ENCODE measurements at places on chromosomes 1 and 21. TPM values are rescaled to one million over a fixed set of nuclear protein-coding genes. Genes with fewer than 3 reads are reported as not detected.

GRCh38 chr21:18350216-18350615 lies 53.4 kb downstream of the TMPRSS15 start:
- DNase-seq, result no peak

- no peak for DNase-seq
Observed at GRCh38 chr1:23079025-23079424, 59.8 kb downstream of the KDM1A start.

- DNase-seq, result no peak
Observed at GRCh38 chr1:33781652-33782051, 82.2 kb upstream of the HMGB4 start.

GRCh38 chr1:224747578-224747977 lies 131.5 kb downstream of the CNIH3 start:
- DNase-seq, result no peak

- DNase-seq, result no peak
Observed at GRCh38 chr21:44865561-44866280, 7.8 kb downstream of the PTTG1IP start.

DNA sequence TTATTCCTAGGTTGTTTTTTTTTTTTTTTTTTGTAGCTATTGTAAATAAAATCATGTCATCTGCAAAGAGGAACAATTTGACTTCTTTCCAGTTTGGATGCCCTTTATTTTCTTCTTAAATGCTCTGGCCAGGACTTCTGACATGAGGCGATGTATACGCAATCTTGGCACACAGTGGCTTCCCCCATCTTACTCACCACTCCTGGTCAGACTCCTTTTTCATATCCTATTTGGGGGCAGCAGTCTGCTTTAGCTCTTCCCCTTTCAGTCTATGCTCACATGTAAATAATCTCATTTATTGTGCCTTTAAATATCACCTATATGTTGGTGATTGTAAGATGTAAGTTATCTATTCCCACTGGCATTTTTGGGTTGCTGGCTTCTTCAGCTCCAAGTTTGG lies 56.1 kb downstream of the SLAMF6 start:
- no peak for DNase-seq

GRCh38 chr1:16155537-16156410 lies at the start of gene EPHA2:
EPHA2 (minus strand) TSS chr1:16156069; CDS start chr1:16155932, 137 bp downstream.
- peak; percentile 96 for DNase-seq

DNA sequence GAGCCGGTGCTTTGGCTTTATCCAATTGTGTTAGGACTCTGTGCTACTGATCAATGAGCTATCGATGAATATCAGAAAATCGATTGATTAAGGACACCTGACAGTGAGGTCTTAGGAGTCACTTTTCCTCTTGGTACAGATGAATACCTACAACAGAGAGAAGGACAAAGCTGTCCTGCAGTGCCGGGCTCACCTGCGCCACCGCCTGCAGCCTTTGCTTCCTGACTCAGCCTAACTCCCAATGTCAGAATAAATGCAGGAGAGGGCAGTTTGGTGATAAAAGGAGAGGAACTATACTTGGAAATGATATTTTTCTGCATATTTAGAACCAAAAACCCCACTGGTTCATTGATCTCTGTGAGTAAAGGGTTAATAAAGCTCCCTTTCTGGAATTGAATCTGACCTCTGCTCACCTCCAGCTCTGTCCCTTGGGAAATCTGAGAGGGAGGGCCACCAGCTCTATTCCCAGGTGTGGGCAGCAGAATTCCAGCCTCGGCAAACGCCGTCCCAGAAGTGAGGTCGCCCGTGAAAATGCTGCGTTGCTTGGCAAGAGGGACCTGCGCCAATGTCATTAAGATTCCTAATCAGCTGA lies 39.3 kb downstream of the POFUT2 start:
- DNase-seq, result no peak

GRCh38 chr1:91338501-91338900 lies 66.1 kb downstream of the HFM1 start:
- DNase-seq, result no peak

- no peak for DNase-seq
Observed at GRCh38 chr1:172185996-172186395, 234.5 kb upstream of the C1orf105 start.

- no peak for DNase-seq
Observed at GRCh38 chr1:76371941-76372340, 297.4 kb downstream of the ST6GALNAC3 start.

DNA sequence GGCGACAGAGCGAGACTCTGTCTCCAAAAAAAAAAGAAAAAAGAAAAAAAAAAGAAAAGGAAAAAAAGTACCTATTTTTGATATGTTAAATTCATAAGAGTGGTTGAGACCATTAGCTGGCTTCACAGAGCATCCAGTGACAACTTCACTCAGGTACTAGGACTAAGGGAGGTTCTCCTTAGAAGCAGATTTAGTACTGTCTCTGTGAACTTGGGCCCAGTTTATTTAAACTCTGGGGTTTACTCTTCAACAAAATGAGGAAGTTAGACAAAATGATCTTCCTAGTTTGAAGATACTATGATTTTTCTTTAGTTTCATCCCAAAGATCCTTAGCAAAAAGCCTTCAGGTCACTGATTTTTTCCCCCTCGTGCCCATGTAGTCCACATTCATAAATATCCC lies 21.2 kb downstream of the MACO1 start:
- no peak for DNase-seq

- no peak for DNase-seq
Observed at GRCh38 chr21:45942755-45943629, 38.6 kb upstream of the COL6A1 start.

DNA sequence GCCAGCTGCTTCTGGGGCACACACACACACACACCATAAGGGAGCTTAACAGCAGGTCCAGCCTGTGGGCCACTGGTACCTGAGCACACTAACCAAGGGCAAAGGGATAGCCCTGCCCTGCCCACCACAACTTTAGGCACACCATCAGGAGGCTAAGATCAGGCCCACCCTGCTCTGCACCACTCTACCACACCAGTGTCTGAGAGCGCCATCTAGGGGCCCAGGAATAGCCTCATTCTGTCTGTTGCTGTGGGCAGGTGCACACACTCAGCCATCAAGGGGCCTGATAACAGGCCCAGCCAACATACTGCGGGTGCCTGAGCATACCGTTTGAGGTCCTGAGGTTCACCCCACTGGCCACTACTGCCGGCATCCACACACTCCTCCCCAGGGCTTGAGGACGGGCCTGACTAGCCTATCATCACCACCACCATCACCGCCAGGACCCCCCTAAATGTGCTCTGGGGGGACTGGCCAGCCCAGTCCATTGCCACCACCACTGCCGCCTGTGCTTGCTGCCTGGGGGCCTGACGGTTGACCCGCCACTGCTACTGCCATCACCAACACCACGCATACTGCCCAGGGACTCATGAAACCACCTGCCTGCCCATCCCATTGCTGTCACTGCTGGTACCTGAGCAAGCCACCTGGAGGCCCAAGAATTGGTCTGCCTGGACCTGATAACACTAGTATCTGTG lies 31.3 kb downstream of the NSL1 start:
- DNase-seq, result no peak

DNA sequence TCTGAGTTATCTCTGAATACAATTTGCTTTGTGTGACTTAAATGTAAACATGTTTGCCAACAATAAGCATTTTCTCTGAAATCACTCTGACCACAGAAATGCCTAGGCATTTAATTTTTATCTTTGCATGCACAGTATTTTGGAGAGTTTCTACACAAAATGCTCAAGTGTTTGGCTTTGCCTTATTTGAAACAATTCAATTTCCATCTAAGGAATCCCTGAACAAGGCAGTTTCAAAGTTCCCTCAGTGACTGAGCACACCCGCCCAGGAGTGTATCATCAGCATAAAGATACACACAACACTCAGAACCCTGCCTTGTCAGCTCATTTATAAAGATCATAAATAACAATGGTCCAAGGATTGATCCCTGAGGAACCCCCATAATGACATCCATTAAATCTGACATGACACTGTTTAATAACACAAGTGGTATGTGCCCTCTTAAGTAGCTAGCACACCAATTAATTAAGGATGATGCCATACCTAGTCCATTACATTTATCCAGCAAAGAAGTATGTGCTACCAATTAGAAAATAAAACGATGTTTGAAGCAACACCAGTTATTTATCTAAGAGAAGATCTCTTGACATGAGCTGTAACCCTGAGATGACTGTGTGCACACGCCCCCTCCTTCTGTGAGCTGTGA lies 585.8 kb downstream of the ADGRL2 start:
- DNase-seq, result no peak

The TMPRSS3 gene
- 3.8 TPM for total RNA-seq

The TTC24 gene
- not detected for total RNA-seq

The LCE1B gene
- total RNA-seq, result not detected

The PTGS2 gene
- total RNA-seq, result 15.5 TPM

Data from lower lobe of right lung (tissue), 2 donors.